ENCODE measurements at places on chromosomes 6 and 20.

DNA sequence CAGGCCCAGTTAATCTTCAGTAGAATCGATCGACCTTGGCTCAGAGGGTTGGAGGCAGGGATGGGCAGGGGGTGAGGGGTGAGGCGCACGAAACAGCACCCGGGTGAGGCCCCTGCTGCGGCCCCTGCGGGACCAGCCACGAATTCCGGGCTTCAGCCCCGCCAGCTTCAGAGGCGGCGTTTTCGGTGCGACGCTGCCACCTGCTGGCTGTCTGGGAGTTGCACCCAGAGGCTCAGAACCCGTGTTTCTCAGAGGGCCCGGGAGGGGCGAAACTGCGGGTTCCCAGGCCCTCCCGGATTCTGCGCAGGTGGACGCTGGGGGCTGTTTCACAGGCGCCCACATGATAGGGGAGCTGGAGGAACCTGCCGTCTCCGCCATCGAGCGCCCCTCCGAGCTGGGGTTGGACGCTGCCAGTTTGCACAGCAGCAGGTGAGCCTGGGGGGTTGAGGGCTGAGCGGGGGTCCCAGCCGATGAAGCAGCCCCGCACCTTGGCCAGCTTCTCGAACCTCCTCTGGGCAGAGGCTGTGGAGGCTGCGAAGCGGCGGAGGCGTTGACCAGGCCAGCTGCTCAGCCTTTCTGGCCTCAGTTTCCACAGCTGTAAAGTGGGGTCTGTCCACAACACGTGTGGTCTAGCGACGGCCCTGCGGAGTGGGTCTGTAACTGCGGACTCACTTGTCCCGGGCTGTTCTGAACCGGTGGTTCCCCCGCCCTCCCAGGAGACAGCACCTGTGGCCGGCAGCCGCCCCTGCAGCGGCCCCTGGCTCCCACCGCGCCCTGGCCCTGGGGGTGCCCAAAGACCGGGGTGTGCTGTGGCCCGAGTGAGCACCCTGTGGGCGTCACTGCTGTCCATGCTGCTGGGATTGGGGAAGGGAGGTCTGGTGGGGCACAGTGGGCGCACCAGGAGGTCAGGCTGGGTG, 2.5 kb upstream of the BHLHE23 start:
- peak; percentile 74 for DNase-seq

DNA sequence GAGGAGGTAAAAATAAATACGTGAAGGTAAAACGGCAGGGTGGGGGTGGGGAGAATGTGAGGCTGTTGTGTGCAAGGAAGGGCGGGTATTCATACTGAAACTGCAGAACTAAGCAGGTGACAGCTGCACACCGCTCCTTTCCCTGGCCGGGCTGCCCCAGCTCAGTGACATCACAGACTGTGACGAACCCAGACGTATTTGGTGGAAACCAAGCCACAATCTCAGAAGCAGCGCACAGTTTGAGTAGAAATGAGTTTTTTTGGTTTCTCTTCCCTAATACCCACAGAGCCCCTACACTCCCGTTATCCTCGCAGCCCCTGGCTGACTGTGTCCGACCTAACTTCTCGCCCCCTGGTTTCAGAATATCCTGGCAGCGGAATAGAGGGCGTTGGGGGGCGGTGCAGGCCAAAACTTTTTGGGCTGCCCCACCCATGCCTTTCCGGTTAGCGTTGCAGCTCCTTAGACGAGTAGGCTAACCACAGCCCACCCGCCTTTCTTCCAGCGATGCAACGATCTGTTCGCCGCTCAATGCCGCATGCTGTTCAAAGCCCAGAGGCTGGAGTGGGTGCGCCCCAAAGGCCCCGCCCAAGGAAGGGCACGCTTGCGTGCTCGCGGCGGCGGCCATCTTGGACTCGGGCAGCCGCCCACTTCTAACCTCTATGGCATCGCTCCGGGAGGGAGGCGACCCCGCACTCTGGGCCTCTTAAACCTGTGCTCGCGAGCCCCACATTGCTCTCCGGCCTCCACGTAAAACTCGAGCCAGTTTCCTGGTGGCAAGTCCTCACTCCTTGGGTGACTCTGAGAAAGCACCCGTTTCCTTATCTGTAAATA, 9.1 kb downstream of the BAK1 start:
- DNase-seq, result peak; percentile 79

- no peak for DNase-seq
Measured at GRCh38 chr6:151661928-151662327, 145.6 kb upstream of the ESR1 start.

DNA sequence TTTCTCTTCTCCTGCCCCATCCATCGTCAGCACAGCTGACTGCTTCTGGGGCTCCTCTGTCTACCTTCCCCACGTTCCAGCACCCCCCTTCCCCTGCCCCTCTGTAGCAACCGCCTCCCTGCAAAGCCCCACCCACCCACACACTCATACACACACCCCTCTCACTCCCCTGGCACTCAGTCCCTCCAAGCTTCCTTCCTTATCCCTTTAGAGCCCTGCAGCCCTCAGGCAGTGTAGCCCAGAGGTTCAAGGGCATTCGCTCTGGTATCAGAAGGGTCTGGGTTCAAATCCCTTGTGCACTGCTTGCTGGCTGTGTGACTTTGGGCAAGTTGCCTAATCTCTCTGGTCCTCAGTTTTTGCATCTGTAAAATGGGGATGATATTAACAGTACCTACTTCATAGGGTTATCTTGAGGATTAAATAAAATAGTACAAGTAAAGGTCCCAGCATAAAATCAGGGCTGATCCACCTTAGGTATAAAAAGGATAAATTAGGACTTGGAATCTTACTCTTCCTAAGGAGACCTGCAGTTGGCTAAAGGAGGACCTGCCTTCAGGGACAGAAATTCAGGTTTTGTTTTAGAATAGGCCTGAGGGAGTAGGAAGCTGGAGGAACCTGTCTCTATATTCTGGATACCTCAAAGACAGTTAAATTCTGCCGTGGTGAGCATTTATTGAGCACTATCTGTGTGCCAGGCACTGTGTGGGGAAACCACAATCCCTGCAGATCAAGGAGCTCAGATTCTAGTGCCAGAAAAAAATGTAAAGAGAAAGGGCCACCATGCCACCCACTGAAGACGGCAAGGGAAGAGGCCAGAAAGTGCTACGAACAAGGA, 94.1 kb downstream of the SNX5 start:
- DNase-seq, result no peak

- DNase-seq, result no peak
Measured at GRCh38 chr20:12512755-12513154, 496.0 kb upstream of the SPTLC3 start.

GRCh38 chr6:21501021-21501354, 92.6 kb upstream of the SOX4 start:
- no peak for DNase-seq
